Adrenal gland (tissue), 19 donors: ENCODE measurements at places on chromosomes 1 and 21.

DNA sequence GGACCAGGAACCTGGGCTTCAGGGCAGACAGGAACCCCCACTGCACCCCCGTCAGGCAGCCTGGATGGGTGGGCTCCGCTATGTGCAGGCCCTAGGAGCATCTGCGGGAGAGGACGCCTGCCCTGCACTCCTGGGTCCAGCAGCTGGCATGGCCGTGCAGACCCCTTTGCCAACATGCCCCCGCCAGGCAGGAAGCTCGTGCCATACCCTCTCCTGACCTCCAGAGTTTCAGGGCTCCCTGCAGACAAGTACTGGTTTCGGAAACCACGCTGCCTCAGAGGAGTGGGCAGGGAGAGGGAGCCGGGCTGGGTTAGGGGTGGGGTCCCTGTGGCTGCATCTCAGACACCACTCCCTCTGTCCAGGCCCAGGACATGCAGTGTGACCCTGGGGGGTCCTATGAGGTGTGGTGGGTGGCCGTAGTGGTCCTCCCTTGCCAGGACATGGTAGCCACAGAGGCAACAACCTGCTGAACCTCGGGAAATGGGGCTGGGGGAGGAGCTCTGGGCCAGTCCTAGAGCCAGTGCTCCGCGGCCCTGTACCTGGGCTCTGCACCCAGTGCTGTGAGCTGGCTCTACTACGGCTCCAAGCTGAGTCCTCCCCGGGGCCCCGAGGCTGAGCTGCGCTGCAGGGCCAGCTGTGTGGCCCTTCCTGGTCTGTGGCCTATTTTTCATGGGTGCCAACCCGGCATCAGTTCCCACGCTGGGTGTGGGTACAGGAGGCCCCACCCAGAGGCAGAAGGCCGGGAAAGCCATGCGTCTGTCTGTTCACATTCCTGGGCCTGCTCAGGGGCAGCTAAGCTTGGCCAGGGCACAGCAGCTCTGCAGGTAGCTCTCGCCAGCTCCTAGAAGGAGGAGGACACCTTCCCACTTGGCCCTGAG, 1.4 kb downstream of the PLEKHN1 start:
- DNase-seq: no peak

GRCh38 chr1:89998306-89998705, 3.4 kb downstream of the ZNF326 start:
- DNase-seq: no peak

DNA sequence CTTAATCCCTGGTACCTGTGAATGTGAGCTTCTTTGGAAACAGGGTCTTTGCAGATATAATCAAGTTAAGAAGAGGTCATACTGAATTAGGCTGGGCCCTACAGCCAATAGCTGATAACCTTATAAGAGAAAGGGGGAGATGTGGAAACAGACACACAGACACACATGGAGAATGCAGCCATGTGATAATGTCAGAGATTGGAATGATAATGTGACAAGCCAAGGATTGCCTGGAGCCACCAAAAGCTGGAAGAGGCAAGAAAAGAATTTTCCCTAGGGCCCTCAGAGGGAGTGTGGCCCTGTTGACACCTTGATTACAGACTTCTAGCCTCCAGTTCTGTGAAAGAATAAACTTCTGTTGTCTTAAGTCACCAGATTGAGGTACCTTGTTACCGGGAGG, 114.5 kb upstream of the SOD1 start:
- DNase-seq: no peak

GRCh38 chr1:231194843-231195516, 33.1 kb downstream of the TRIM67 start:
- no peak for DNase-seq

DNA sequence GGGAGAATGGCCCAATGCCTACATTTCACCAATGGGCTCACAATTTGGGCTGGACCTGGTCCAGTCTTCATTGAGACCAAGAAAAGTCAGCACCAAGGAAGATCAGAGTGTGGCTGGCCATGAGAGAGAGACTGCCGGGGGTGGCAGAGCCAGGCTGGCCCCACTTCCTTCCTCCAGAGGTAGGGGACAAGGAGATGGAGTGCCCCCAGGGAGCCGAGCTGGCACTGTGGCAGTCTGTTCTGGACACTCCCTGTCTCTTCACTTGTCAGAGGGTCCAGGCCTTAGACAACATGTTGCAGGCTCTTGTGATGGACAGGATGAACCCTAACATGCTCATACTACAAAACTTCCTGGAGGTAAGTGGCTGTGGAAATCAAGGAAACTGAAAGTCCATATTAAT, 27.7 kb downstream of the INAVA start:
- DNase-seq: no peak

GRCh38 chr1:22434717-22435116, 16.9 kb upstream of the ZBTB40 start:
- no peak for DNase-seq

- DNase-seq: no peak
These were observed 3.8 kb downstream of the F13B start for GRCh38 chr1:197063212-197063611.

DNA sequence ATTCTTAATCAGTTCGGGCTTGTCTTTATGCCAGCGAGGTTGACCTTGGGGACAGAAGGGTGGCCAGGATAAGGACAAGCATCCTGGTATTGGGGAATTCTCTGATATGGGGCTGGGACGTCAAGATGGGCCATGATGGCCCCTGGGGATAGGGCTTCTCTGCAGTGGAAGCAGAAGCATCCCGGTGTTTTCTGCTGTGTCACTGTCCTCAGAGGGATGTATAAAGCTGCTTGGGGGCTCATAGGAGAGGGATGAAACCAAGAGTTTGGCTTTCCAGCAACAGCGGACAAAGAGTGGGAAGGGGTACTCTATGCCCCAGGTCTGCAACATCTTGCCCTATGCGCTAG, 1.4 kb upstream of the ATP1B1 start:
- DNase-seq: no peak

DNA sequence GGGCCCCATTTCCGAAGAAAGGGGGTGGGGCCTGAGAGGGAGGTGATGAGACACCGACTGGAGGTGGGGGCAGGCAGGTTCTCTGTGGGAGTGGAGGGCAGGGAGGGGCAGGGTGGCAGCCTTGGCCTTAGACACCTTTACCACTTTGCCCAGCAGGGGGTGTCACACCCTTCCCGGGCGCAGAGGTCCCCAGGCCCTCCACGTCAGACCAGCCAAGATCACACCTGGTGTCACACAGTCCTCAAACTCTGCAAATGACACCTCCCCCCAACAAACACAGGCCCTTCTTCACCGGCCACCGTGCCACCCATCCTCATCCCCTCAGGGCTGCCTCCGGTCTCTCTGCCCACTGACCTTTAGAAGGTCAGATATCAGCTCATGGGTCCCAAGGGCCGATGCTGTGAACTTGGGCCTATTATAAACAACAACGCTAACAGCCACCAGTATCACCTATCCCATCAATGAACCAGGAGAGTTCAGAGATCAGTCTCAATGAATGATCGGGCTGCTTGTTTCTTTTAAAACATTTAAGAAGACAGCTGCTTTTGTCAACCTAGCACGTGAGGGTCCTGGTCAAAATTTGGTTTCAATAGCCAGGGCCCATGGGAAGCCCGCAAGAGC, 103.9 kb downstream of the CASZ1 start:
- DNase-seq: no peak

DNA sequence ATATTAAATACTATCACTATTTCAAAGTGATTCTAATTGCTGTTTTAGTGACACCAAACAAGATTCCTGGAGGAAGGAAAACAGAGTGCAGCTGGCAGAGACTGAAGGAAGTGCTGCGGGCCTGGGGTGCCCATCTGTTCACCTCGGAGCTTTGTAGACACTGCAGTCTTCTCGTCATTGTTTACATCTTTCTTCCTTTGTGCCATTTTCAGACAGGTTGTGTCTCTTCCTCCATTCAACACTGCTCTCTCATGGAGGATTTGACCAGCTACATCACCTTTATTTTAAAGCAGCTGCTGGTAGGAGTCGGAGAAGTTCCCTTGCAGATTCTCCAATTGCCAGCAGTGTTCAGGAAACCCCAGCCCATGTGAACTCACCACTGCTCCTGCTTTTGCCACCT, 37.3 kb downstream of the ABCA4 start:
- no peak for DNase-seq

- DNase-seq: no peak
These were observed 1.1 kb downstream of the IGFN1 start for GRCh38 chr1:201191653-201192260.

- no peak for DNase-seq
These were observed 649 bp downstream of the PTPN7 start for GRCh38 chr1:202159534-202160371.

- DNase-seq: no peak
These were observed 7.3 kb upstream of the SEC16B start for GRCh38 chr1:177977141-177977540.

DNA sequence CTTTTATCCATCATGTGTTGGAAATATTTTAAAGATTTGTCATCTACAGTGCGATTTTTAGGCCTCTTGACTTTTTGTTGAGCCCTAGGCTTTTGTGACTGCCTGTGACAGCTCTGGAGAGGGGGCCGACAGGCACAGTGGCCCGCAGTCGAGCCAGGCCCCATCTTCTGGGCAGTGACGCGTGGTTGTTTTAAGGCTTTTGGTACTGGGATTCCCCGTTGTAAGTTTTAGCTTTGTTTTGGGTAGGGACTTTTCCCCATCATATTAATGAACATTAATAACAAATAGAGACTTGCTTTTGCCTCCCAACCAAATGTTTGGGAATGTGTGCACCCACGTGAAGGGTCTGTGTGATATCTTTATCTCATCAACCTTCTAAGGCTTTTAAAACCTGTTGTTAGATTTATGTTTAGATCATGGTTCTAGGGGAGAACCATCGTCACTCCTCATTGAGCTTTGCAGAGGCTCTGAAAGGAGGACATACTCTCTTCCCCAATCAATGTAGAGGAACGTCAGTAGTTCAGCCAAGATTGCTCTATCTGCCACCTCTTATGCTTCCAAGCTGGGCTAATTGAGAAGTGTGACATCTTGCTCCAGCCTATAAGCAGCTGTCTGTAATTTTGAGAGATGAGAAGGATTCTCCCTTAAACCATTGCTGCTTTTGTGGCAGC, 34.6 kb downstream of the MAPKAPK2 start:
- DNase-seq: no peak

- DNase-seq: no peak
These were observed 591.0 kb downstream of the ADGRL2 start for GRCh38 chr1:82391712-82392111.

DNA sequence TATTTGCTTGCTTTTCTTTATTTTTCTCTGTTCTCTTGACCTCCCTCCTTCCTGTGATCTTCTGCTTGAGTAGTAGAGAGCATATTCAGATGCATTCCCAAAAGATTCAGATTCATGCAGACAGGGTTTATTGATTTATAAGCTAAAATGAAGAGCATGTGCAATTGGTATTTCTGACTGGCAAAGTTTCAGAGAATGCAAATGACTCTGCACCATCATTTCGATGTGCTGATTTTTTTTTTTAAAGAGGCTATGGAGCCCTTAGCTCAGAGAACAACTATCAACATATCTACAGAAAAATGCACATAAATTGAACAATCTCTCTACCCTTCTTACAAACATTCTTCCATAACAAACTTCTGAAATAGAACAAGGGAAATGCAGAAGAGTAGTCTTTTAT, 312.0 kb downstream of the VAV3 start:
- DNase-seq: no peak

GRCh38 chr1:33241866-33242265, 14.4 kb upstream of the ZNF362 start:
- no peak for DNase-seq

- no peak for DNase-seq
These were observed 9.0 kb downstream of the ADORA1 start for GRCh38 chr1:203136409-203137042.

DNA sequence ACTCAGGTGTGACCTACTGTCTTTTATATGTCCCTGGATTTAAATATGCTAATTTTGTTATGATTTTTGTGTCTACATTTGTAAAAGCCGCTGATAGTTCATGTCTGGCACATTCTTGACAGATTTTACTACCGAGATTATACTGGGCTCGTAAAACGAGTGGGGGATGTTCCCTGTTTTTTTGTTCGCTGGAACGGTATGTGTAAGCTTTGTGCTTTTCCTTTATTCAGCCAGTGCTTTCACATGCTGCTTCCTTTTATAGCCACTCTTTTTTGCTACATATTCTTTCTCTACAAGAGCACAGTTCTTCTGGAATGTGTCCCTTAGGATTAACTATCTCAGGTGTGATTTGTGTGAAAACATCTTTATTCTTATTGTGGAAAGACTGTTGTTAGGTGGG, 46.6 kb downstream of the ADARB1 start:
- no peak for DNase-seq

GRCh38 chr1:240152611-240153297, 61.1 kb downstream of the FMN2 start:
- DNase-seq: no peak

- DNase-seq: no peak
These were observed 24.6 kb upstream of the DDOST start for GRCh38 chr1:20685741-20686140.

DNA sequence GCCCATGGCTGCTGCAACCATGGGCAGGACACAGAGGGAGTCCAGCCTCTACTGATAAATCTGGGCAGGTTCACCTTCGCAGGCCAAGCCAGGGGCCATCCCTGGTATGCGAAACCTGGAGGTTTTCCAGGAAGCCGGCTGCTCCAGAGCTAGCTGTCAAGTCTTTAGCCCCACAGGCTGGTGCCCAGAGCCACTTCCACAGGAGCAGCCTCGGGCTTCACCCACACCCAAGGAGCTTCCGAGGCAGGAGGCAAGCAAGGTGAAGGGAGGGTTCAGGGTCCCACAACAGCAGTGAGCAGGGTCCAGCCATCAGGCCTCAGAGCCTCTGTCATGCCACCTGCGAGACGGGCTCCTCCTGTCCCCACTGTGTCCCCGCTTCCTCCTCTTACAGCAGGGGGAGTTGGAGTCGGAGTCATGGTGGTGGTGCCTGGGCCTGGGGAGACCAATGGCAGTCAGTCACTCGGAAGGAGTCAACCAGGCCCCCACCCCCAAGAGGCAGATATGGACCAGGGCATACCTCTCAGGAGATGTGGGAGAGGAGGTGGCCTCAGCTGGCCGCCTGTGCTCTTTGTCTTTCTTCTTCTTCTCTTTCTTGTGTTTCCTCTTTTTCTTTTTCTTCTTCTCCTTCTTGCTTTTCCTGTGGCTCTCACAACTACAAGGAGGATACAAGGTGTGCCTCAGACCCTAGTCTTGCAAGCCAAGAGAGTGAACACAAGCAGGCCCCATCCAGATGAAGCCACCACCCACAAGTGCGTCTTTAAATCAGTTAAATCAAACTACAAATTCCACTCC, 2.1 kb downstream of the C1orf35 start:
- DNase-seq: no peak

DNA sequence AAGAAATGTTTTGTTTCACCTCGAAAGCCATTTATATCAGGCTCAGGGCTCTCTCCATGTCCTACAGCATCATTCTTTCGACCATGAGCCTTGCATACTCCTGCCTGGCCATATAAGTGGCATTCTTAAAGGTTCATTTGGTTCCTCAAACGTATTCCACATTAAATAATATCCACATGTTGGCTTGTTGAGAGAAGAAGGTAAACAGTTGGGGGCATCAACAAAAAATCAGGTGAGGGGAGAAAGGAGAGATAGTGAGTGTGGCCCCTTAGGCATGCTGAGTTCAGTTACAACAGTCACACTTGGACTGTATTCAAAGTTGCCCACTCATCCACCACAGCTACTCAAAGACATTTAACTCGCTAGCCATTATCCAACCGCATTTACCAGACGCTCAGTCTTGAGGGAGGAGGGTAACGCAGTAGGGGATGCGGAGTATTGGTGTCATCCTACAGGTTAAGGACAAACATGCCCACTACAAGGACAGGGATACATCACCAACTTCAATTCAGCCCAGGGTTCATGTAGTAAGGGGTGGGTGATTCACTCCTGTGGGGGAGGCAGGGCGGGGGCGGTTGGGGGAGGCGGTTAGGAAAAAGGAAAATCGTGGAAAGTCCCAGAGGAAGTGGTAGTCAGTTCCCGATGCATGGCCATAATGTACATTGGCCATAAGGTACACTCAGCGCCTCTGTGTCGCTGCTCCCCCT, 1.4 kb downstream of the ZNF697 start:
- peak; percentile 24 for DNase-seq
